Activated naive CD4-positive, alpha-beta T cell treated with Interleukin-2 at 50 U/mL for 16 hours (primary cell): ENCODE measurements at places on chromosomes 13 and 19.

- DNase-seq = no peak
These were observed 5.2 kb downstream of the LHFPL6 start for GRCh38 chr13:39597838-39598237.

GRCh38 chr19:28727480-28728159, 485.3 kb downstream of the UQCRFS1 start:
- peak; percentile 52 for DNase-seq

DNA sequence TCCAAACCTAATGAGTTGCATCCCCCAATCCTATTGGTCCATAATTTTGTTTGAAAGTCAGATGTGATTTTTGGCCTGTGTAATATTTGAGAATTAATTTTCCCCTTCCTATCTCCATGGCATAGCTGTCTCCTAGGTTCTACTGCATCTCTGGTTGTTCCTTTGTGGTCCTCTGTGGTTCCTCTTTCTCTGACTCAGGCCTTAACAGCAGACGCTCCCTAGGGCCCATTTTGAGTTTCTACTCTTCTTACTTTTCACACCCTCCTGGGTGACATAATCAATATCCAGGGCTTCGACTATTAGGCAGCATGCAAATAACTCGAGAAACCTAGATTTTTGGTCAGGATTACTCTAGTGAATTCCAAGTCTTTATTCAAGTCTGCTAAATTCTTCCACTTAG, 160.7 kb downstream of the RFC3 start:
- DNase-seq = no peak

GRCh38 chr19:50489461-50490011, 12.9 kb upstream of the GARIN5A start:
- no peak for DNase-seq

DNA sequence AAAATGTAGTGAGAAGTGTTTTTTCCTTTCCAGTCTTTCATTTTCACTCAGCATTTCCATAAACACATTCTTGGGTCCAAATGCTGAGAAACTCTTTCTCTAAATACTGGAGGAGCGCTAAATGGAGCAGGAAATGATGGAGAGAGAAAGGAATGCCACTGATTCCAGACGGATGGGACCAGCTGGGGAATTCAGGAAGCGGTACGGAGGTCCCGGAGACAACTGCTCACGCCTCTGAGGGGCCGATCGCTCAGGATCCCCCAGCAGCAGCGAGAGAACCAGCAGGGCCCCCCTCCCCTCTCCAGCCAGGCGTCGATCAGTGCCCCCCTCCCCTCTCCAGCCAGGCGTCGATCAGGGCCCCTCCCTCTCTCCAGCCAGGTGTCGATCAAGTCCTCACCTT, 13.2 kb downstream of the RASA3 start:
- no peak for DNase-seq

GRCh38 chr19:39430675-39431593, 4.8 kb downstream of the RPS16 start:
- DNase-seq = peak; percentile 83

GRCh38 chr13:93786846-93787489, 560.4 kb downstream of the GPC6 start:
- DNase-seq = no peak

GRCh38 chr13:38417727-38418126, 68.1 kb downstream of the UFM1 start:
- DNase-seq = no peak

GRCh38 chr19:1304197-1304924, 18.7 kb downstream of the EFNA2 start:
- no peak for DNase-seq

DNA sequence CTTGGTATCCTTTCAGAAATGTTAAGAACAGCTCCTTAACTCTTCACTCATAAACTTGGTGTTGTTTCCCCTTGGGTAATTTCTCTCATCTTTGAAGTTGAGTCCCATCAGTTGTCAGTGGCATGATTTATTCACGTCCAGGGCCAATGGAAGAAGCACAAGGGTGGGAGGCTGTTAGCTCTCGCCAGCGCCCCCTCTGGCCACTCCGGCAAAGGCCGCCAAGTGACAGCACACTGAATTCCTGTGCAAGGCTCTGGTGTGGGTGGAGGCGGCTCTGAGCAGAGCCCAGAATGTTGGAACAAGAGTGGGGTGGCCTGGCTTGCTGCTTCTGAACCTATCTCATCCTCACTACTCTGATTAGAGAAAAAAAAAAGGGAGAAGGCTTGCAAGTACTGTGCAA, 13.1 kb upstream of the MEDAG start:
- DNase-seq = no peak

GRCh38 chr19:55488986-55489710, 912 bp downstream of the SSC5D start:
- DNase-seq = no peak

- DNase-seq = no peak
These were observed 235.4 kb upstream of the MAB21L1 start for GRCh38 chr13:35711909-35712308.

GRCh38 chr13:40640202-40640601, 26.2 kb downstream of the FOXO1 start:
- DNase-seq = no peak

DNA sequence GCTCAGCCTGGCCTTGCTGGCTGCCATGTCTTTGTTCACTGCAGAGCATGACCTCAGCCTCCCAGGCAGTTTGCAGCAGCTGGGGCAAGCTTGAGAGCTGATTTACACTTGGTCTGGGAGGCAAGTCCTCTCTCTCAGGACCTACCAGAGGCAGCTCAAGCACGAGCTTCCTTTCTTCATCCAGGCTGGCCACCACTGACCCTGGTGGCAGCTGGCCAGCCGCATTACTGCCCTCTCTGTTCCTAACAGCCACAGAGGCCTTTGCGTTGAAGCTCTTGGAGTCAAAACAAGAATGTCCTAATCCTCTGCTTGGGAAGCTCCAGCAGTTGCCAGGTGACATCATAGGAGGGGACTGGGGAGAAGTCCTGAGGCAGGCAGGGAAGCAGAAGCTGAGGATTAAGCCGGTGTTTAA, 85.7 kb downstream of the NUFIP1 start:
- no peak for DNase-seq

DNA sequence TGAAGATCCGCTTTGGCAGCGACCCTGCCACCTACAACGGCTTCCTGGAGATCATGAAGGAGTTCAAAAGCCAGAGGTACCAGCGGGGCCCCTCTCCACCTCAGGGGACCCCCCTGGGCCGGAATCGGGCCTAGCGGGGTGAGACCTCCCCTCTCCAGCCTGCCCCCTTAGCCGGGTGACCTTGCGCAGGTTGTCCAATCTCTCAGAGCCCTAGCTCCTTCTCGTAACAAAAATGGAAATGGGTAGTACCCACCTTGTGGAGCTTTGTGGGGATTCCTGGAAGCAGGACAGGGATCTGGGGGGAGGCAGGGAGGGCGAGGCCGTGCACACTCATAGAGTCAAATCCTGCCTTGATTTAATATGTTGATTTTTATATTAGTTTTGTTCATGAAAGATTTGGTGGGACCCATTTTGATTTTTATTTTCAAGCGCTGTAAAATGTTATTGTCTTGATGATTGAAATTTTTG, 658 bp downstream of the SIN3B start:
- no peak for DNase-seq

GRCh38 chr13:36341718-36342117, 4.5 kb downstream of the SPART start:
- DNase-seq = no peak

GRCh38 chr19:29610213-29610573, 4.1 kb downstream of the POP4 start:
- DNase-seq = no peak

DNA sequence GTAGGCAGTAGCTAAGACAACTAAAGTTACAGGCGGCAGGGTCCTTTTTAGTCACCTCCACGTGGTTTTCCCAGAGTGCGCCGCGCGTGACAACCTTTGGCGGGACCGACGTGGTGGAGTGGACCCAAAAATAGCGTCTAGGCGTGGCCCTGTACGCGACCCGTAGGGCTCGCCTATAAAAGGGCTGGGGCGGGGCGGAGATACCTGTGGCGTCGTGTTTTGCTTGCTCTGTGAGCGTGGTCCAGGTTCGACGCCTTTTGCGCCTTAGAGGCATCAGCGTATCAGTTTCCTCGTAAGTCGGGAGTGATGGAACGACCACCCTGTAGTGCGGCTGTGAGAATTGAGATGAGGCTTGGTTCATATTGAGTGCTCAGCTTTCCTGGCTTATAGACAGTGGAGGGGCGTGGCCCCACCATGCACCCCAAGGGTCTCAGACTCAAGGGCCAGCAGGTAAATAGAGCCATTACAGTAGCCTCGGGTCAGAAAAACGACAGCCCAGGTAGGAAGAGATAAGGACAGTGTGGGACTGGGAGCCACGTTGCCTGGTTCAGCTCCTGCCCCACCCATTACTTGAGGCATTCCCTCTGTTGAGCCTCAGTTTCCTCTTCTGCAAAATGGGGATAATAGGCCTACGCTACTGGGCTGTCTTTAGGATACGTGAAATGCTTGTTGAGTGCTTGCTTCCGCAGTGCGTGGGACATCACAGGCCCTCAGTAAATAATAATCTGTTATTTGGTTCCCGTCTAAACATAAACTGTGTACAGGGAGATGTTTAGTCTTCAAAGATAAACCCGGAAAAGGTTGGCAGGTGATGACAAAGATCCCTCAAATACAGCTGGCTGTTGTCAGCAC, 693 bp upstream of the TMED1 start:
- peak; percentile 81 for DNase-seq

GRCh38 chr19:56080669-56081401, 40.3 kb downstream of the ZNF787 start:
- DNase-seq = peak; percentile 76

GRCh38 chr19:38930776-38931520, at the start of gene MRPS12:
MRPS12 (plus strand) TSS chr19:38930944; CDS start chr19:38931295, 351 bp downstream.
- peak; percentile 99 for DNase-seq

- no peak for DNase-seq
These were observed 577.2 kb downstream of the SLITRK5 start for GRCh38 chr13:88248393-88248792.

GRCh38 chr13:25080773-25081172, 15.2 kb upstream of the PABPC3 start:
- no peak for DNase-seq

DNA sequence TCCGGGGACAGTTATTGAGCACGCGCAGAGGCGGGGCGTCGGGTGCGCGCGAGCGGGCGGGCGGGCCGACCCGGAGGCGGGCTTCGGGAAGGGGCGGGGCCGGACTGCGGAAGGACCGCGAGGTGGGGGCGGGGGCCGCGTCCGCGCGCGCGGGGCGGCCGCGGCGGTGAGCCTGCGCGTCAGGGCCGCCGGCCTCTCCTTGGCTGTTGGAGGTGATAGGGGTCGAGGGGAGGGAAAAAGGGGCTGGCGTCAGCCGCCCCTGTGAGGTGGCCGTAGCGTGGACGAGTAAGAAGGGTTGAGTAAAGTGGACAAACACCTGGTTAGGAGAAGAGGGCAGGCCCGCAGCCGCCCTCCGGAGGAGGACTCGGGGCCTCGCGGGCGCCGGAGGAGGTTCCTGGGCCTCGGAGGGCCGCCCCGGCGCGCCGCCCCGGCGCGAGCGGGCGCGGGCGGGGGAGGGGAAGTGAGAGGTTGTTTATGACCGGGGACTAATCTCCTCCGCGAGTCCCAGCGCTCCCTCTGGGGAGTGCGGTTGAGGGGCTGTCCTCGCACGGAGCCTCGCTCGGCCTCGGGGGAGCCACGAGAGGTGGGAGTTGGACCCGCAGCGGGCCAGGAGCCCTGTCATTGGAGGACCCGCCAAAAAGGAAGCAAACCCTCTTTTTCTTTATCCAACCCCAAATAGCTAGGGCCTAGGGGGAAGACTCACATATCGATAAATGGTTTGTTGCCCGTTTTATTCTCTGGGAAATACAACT, 547 bp upstream of the INTS6 start:
- peak; percentile 82 for DNase-seq

- DNase-seq = no peak
These were observed 3.1 kb downstream of the ADAT3 start for GRCh38 chr19:1908364-1908678.

DNA sequence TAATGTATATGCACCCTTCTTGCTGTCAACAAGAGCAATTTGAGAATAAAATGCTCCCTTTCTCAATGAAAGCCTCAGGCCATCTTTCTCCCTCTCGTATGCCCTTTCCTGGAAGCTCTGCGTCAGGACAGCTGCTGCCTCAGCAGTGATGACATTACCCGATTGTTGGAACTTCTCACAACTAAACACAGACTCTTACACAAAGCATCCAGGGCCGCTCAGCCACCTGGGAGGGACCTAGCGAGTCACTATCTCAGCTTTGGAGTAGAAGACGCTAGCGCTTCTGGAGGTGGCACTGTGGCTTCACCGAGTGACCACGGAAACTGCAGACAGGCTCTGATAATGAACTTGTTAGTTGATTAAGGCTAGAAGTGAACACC, 153.2 kb upstream of the SOX1 start:
- DNase-seq = no peak

- DNase-seq = no peak
These were observed 656.1 kb downstream of the DACH1 start for GRCh38 chr13:71210861-71211260.

GRCh38 chr13:21383090-21383489, 76.0 kb downstream of the ZDHHC20 start:
- no peak for DNase-seq

- no peak for DNase-seq
These were observed 58.7 kb upstream of the NBEA start for GRCh38 chr13:34883396-34883795.

DNA sequence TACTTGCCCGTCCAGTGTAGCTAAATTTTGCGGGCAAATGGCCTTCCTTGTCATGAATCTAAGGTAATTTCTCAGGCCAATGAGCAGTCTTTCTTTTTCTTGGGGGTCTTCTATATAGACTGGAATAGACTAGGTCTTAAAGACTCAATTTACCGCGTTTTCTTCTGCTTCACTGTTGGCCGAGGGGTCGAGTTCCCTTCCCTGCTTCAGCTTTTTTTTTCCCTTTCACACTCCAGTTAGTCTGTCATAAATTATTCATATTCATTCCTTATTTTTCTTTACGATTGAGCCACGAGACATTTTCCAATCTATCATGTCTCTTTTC, 276 bp downstream of the ALG11 start:
- DNase-seq = no peak

DNA sequence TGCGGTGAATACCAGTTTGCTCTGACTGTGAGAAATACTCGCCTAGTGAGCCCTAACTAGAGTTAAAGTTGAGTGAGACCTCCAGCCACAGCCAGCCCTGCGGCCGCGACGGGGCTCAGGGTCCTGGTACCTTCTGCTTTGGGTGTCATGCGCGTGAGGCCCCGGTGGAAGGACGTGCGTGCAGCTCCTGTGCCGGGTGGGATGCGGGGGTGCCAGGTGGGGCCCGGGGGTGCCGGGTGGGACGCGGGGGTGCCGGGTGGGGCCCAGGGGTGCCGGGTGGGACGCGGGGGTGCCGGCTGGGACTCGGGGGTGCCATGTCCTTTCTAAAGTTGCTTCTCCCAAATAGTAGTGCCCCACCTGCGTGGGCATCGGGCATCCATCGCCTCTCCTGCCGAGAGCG, 8.5 kb upstream of the TMPRSS9 start:
- DNase-seq = no peak

GRCh38 chr19:47176071-47176626, 45.5 kb downstream of the SAE1 start:
- no peak for DNase-seq

GRCh38 chr19:51075998-51076397, 6.7 kb downstream of the KLK14 start:
- DNase-seq = no peak

- no peak for DNase-seq
These were observed 731 bp upstream of the AKAP8L start for GRCh38 chr19:15419413-15420025.

GRCh38 chr13:64052521-64052920, 2636.9 kb upstream of the PCDH20 start:
- DNase-seq = no peak
